ENCODE measurements at places on chromosomes 7 and 10.

- no peak for DNase-seq
Measured at GRCh38 chr7:28192786-28193585, 12.4 kb upstream of the JAZF1 start.

- DNase-seq, result no peak
Measured at GRCh38 chr7:79211724-79212123, 241.7 kb downstream of the MAGI2 start.

- no peak for DNase-seq
Measured at GRCh38 chr10:46229144-46229563, 57.6 kb upstream of the ANTXRL start.

DNA sequence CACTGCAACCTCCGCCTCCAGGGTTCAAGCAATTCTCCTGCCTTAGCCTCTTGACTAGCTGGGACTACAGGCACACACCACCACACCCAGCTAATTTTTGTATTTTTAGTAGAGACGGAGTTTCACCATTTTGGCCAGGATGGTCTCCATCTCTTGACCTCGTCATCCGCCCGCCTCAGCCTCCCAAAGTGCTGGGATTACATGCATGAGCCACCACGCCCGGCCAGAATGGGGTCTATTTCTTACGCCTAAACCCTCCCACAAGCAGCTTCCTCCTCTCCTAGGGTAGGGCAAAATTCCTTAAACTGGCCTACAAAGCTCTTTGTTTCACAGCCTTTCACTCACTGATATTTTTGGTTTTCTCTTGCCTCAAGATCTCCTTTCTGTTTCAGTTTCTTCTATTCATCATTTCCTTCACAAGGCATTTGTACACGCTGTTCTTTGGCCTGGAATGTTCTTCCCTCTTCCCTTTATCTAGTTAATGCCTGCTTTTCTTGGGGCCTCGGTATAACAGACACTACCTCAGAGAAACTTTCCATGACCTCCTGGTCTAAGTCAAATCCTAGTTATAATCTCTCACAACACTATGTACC, 6.7 kb downstream of the CPEB3 start:
- no peak for DNase-seq

GRCh38 chr7:47092336-47092735, 489.6 kb downstream of the TNS3 start:
- no peak for DNase-seq

GRCh38 chr10:53700278-53700677, 927.7 kb upstream of the MBL2 start:
- no peak for DNase-seq

DNA sequence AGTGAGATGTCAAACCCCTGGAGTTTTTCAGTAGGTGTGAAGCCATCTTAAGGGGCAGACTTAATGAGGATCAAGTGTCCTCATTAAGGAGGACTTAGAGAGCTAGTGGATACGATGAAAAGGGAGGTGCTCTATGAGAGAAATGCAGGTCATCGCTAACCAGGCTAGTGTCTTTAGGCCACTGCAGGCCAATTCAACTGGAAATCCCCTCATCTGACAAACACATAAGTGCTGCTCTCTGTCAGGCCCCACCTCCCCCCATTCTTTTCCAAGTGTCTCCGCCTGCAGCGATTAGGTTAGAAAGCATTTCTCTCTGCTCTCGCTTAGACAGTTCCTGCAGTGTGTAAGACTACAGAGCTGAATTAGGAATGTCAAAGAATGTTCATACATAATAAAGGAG, 33.7 kb downstream of the RBM28 start:
- DNase-seq, result no peak

GRCh38 chr10:99784016-99784726, 1.7 kb downstream of the ABCC2 start:
- DNase-seq, result no peak

GRCh38 chr7:139264220-139264619, 33.2 kb downstream of the UBN2 start:
- DNase-seq, result no peak

DNA sequence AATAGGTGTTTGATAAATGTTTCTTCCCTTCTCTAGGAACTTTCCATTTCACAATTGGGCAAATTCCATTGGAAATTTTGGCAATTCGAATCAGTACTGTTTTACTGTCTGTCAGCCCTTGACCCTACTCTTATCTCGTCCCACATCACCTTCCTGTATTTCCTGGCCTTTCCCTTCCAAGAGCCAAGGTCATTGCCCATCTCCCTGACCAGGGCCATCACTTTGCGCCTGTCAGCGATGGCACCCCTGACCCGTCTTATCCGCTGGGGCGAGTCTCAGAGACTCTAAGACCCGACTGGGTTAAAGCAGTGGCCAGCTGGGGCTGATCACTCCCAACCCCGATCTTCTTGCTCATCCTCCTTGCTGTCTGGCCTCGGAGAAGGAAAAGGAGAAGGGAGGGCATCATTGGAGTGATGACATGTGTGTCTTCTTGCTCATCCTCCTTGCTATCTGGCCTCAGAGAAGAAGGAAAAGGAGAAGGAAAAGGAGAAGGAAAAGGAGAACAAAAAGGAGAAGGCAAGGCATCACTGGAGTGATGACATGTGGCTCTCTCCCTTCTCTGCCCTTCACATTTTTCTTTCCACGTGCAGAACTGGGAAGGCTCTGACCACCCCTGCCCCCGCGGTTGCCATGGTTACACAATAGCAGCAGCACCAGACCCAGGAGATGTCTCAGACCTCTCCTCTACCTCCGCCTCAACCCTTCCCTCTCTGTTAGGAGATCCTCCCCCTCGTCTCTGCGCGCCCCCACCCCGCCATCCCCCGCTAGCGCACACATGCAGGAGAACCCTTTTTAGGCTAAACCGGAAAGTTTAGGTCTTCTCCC, 2.0 kb downstream of the SEMA3D start:
- DNase-seq, result no peak

GRCh38 chr10:111077785-111078504, 1.1 kb downstream of the ADRA2A start:
- DNase-seq, result no peak

All from activated CD8-positive, alpha-beta memory T cell treated with anti-CD3 and anti-CD28 coated beads for 48 hours (primary cell).